ENCODE measurements at places on chromosomes 5 and 9.

DNA sequence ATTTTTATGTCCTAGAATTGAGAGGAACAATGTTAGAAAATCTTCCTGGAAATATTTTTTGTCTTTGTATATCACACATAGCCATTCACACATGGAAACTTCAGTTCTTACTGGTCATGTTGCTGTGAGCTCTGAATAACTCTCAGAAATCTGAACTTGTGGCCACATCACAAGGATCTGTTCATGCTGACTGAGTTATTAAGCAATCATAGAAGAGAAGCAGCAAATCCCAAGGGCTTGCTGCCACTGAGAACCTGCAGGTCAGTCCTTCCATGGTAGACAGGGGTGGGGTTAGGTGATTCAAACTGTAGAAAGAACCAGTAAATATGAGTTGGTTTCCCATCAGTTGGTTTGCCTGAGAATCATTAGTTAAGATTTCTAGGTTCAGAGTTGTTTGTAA, 27.6 kb downstream of the SGCD start:
- DNase-seq: no peak

DNA sequence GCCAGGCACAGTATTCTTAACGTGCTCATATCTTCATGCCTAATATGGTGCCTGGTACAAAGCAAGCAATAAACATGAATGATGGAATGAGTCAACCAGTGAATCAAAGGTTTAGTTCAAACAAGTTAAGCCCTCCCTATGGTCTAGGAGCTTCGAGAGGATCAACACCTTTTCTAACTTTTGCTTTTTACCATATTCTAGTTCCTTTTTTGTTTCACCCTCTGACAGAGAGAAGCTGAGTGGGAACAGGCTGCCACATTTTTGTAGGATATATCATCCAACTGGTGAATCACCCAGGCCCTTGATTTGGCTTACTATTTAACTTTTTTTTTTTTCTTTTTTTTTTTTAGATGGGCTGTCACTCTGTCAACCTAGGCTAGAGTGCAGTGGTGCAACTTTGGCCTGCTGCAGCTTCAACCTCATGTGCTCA, 39.3 kb upstream of the TNC start:
- DNase-seq: peak; percentile 75

DNA sequence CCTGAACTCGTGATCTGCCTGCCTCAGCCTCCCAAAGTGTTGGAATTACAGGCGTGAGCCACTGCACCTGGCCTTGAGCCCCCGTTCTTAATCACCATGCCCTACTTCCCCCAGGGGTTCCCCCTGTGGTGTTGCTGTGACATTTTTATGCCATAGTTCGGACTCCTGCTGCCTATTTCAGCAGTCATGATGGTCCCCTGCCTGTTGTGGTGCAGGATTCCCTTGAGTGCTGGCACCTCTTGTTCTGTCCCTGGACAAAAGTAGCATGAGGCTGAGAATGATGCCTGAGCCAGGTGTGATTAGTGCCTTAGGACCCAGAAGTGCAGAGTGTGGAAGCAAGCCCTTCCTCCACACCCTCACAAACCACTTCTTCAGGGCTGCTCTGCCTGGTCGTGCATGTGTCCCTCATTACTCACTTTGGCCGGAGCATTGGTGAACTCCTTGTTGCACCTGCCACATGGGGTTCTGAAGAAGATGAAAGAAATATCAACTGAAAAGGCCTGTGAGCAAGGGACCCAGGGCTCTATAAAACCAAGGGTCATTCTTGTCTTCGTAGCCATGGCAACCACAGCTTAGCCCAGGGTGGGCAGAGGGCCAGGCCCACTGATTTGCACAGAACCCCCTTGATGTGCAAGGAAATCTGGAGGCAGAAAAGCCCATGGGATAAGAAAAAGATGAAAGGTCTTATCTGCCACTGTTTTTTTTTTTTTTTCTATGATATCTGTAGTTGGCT, 228.0 kb downstream of the NTRK2 start:
- no peak for DNase-seq

DNA sequence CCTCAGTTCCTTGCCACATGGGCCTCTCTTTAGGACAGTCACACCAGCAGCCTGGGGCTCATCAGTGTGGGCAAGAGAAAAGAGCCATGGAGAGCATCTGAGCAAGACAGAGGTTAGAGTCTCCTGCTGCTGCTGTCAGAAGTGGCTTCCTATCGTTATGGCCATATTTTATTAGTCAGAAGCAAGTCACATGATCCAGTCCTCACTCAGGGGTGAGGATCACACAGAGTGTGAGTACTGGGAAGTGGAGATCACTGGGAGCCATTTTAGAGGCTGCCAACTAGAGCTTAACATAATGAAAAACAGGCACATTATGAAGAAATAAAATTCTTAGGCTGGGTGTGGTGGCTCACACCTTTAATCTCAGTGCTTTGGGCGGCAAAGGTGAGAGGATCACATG, 62.0 kb downstream of the DIRAS2 start:
- no peak for DNase-seq

- no peak for DNase-seq
Observed at GRCh38 chr5:38284384-38284783, 26.0 kb downstream of the EGFLAM start.

DNA sequence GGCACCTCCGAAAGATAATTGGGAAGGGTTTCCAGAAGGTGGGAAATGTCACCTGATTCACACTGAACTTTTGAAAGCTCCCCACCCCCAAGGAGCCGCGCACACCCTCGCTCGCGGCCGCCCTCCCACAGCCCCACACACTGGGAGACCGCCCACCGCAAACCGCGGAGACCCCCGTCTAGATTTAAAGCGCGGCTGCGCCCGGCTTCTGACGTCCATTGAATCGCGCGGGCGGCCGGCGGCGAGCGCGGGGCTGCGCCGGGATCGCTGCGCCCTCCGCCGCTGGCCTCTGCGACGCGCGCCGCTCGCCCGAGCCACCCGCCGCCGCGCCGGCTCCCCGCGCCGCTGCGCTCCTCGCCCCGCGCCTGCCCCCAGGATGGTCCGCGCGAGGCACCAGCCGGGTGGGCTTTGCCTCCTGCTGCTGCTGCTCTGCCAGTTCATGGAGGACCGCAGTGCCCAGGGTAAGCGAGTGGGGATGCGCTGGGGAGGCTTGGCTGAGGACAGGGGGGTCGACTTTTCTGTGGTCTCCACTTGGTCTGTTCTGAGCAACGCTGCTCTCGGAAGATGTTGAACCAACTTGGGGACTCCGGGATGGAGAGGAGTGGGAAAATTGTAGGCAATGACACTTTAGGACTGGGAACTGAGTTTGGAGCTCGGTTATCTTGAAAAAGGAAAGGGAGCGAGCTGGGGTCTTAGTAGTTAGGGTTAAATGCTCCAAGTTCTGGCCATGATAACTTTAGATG, at the start of gene FST:
FST (plus strand) TSS at position 214 of the 743 bp plus-strand sequence; CDS start at position 377, 163 bp downstream.
- DNase-seq: peak; percentile 54

DNA sequence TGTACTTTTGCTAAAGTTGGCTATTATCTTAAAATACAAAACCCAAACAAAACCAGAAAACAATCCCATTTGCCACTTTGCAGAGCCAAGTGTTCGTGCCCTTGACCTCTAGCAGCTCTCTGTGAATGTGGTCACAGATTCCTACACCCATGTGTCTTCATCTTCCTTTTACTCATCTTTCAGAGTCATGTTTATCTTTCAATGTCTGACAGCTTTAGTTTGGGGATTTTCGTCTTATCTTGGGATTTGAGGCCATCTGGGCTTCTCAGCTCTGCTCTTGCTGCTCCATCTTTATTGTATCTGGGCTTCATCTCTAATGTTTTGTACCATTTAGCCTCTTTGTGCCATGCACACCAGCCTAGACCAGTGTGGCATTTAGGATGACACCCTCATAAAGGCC, 81.0 kb downstream of the DAPK1 start:
- DNase-seq: peak; percentile 88

DNA sequence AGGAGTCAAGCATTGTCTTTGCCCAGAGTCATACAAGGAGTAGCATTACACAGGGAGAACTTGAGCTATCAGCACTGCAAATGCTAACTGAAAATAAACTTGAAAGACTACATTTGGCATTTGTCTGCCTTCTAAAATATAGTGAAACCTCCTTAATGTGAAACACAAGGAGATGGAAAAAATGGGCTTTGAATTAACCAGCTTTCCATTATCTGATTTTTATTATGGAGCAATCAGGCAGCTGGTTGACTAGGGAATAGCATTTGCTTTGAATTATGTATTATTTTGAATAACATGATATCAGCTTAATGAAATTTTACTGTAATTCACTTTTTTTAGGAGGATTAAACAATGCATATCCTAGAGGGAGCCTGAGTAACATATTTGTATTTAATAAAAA, 130.8 kb downstream of the GDNF start:
- DNase-seq: no peak

DNA sequence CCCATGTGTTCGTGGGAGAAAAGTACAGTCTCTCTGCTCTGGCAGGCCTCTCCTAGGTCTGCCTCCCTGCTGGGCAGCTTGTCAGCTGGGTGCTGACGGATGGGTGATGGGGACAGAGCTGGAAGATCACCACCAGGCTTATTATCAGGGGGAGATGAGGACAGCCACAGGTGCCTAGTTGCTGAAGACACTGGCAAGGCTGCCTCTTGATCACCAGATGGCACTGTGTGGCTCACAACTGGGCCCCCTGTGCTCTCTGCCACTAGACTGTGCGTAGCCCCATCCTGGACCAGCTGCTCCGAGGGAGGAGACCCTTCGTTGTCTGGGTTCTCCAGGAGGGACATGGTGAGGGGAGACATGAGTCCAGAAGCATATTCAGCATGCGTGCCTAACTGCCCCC, 73.0 kb downstream of the KIF24 start:
- DNase-seq: no peak

- no peak for DNase-seq
Observed at GRCh38 chr9:119369680-119370366, 588 bp upstream of the BRINP1 start.
